ENCODE measurements at places on chromosomes 11 and 22.

GRCh38 chr11:102263379-102264003 lies 53.8 kb upstream of the BIRC3 start:
- DNase-seq: no peak

DNA sequence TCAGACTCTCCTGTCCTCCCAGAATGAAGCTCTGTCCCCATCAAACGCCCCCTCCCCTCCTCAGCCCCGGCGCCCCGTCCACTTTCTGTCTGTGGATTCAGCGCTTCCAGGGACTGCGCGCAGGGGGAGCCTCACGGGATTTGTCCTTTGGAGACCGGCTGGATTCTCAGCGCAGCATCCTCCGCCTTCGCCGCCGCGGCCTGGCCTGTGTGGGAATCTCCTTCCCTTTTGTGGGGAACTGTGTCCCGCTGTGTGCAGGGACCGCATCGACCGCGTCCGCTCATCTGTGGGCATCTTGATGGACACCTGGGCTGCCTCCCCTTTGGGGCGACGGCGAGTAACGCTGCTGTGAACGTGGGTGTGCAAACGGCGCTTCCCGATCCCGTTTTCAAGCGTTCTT lies 1.1 kb upstream of the SCT start:
- no peak for DNase-seq

- DNase-seq: no peak
Observed at GRCh38 chr22:24191381-24191841, 10.1 kb downstream of the SUSD2 start.

DNA sequence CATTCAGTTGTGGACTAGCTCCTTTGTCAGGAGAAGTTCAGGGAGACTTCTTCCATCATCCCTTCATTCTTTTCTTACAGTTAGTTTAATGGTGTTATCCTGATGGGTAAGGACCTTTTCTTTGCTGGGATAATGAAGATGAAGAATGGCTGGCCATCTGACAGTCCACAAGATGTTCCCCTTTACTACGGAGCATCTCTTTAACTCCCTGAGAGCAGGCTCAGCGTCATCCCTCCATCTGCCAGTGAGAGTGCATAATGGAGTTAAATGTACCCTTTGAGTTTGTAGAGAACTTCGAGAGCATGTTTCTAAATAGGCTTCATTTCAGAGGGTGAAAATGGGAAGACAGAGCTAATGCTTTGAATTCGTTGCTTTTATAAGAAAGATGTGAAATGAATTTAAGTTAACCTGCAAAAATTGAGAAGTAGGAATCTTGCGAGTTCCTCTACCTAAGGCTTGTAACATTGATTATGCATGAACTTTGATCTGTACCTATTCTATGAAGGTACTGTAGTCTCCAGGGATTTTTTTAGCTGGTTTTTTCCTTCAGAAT lies 1.7 kb downstream of the EP300 start:
- no peak for DNase-seq

DNA sequence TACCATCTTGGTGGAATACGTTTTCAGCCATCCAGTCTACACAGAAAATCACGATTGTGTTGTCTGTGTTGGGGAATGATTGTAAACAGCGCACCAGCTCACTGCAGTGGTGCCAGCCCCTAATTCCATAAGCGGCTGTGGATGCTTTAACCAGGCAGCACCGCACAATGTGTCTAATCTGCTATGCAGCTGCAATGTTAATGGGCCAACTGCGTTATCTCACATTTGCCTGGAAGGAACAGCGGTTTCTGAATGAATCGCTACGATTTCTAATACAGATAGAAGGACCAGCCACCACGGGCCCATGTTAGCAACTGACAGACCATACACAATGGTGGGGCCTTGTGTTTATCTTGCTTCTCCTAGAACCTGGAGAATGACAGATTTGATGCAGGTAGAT lies 384.5 kb upstream of the KIRREL3 start:
- DNase-seq: no peak

DNA sequence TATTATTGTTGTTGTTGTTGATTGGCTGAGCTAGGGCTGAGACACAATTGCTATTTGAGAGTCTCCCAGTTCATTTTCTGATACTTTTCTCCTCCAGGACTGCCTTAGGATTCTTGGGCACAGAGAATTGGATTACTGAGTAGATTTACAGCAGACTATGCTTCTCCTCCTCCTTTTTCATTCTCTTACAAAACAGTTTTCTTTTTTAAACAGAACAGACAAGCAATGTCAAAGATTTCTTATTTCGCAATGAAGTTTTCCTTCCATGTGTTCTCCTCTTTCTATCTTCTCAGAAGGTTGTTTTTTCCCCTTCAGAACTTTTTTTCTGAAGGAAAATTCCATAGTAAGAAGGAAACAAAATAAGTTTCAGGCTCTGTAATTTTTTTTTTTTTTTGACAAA lies 19.8 kb upstream of the TIMP3 start:
- no peak for DNase-seq

DNA sequence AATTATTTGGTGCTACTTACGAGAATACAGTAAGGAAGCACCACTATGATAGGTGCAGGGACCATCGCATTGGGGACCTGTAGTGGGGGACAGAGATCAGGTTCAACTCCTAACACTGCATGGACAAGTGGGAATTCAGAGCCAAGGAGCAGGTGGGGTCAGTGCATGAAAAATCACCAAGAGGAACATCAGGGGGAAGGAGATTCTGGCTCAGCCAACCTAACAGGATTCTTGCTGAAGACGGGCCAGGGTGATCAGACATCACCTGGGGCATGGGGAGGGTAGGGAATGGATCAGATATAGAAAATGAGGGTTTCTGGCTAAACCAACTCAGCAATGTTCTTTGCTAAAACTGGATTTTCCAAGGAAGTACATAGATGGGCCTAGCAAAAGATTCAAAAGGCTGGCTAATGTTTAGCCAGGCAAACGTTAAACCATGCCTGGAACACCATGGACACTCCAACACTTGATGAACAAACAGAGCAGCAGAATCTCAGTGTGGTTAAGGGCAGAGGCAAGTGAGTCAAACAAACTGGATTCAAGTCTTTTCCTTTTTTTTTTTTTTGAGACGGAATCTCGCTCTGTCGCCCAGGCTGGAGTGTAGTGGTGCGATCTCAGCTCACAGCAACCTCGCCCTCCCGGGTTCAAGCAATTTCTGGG lies 70.0 kb downstream of the MICAL3 start:
- DNase-seq: no peak

DNA sequence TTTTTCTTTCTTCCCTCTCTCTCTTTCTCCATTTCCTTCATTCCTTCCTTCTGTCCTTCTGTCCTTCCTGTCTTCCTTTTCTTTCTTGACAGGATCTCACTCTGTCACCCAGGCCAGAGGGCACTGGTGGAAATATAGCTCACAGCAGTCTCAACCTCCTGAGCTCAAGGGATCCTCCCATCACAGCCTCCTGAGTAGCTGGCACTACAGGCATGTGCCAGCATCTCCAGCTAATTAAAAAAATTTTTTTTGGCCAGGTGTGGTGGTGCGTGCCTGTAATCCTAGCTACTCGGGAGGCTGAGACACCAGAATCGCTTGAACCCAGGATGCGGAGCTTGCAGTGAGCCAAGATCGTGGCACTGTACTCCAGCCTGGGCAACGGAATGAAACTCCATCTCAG lies 4.8 kb upstream of the DUSP8 start:
- no peak for DNase-seq

GRCh38 chr11:73439002-73439843 lies 63.0 kb downstream of the RELT start:
- no peak for DNase-seq

DNA sequence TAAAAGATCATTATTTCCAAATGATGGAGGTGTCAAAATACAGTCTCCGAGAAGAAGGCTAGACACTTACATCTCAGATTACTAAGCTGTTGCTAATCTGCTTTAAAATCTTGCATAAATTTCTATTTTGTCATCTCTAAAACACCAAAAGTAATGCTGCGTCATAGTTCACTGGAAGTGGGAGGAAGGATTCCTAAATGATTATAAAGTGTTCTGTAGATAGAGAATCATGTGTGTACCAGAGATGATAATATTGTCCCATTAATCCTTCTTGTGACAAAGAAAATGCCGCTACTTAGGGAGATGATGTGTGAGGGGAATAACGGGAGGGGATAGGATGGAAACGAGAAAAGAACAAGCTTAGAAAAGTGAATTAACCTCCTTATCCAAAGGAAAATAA lies 268.6 kb downstream of the JRKL start:
- no peak for DNase-seq

DNA sequence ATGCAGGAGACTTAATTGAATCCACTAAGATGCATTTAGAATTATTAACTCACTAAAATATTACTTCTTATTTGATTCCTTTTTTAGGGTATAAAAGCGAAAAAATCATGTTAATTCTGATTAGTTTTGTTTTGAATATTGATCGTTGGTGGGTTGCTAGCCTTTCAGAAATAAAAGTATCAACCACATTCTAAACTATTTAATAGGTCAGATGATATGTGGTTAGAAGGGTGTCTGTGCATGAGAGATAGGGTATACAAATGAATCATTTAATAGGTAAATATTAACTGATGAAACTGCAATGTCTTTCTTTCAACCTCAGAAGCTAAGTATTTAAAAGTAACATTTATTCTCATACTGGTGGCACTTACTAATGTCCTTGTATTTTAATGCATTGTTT lies 515.1 kb downstream of the CNTN5 start:
- DNase-seq: no peak

DNA sequence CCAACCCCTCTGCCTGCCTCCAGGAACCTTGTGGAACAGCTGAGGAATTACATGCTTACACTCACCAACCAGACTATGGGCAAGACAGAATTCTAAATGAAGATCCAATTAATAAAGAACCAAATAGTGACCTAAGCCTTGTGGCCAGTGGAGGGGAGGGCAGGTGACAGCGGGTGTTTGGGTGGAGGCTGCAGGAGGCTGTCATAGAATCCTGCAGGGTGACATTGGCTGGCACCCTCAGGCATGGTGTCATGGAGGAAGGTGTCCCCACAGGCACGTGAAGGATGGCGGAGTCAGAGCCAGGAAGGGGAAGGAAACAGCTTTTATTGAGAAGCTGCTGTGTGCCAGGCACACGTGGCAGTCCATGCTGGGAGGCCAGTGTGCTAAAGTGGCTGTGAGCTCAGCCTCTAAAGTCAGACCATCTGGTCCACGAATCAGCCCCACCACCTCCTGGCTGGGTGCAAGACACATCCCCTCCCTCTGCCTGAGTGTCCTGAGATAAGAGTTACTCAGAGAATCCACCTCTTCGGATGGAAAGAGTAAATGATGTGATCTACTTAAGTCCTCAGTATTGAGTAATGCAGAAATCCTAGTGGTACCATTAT lies 8.7 kb downstream of the MYO18B start:
- no peak for DNase-seq

DNA sequence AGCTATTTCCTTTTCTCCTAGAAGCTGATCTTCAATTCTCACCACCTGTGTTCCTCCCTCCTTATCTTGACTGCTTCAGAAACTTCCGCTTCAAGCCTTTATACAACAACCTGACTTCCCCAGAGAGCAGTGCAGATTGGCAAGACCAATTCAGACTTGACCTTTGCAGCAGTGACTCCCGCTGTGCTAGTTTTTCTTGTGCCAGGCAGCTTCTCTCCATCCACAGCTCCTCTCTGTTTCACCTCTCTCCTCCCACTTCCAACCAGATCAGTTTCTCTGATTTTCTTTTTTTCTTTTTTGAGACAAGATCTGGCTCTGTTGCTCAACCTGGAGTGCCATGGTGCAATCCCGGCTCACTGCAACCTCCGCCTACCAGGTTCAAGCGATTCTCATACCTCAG lies 74.3 kb downstream of the GRAMD1B start:
- no peak for DNase-seq

- no peak for DNase-seq
Observed at GRCh38 chr22:25187469-25187868, 12.2 kb upstream of the CRYBB3 start.

GRCh38 chr11:64677441-64678023 lies 45.5 kb downstream of the NRXN2 start:
- DNase-seq: peak; percentile 77

- no peak for DNase-seq
Observed at GRCh38 chr22:36593215-36593614, 64.2 kb upstream of the EIF3D start.

DNA sequence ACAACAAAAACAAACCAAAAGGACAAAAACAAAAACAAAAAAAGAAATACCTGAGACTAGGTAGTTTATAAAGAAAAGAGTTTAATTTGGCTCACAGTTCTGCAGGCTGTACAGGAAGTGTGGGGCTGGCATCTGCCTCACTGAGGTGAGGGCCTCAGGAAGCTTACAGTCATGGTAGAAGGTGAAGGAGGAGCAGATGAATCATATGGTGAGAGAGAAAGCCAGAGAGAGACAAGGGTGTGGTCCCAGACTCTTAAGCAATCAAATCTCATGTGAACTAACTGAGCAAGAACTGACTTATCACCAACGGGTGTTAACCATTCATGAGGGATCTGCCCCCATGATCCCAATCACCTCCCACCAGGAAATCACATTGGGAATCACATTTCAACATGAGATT lies 58.8 kb upstream of the ZBED5 start:
- DNase-seq: no peak

DNA sequence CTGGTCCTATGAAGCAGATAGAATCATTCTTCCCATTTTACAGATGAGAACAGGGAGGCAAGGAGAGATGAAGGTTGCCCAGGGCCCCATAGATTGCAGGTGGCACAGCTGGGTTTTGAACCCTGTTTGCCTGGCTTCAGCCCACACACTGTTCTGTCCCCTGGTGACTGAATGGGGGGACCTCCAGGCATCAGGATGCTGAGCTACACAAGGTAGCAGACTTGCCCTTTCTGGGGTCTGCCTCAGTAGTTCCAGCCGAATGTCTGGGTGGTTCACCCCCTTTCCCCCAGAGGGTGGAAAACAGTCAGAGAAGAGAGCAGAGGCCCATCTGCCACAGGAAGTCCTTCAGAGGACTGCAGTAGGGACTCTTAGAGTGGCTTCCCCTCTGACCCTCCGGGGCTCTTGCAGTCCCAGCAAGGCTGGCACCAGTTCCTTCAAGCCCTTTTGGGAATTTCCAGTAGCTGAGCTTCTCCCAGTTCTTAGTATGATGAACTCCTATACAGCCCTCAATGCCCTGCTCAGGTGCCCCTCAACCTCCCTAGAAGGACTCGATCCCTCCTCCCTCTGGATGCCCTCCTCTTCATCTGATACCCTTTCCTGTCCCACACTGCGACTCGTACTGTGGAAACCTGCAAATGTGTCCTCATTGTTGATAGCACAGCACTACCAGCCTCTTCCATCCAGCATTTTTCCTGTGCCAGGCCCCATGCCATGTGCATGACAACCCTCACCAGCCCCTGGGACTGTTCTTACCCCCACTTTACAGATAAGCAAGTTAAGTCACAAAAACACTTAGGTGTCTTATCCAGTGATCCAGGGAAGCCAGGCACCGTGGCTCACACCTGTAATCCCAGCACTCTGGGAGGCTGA lies 82.8 kb downstream of the IGLL1 start:
- no peak for DNase-seq

- no peak for DNase-seq
Observed at GRCh38 chr11:59901306-59901705, 22.7 kb downstream of the OOSP3 start.

DNA sequence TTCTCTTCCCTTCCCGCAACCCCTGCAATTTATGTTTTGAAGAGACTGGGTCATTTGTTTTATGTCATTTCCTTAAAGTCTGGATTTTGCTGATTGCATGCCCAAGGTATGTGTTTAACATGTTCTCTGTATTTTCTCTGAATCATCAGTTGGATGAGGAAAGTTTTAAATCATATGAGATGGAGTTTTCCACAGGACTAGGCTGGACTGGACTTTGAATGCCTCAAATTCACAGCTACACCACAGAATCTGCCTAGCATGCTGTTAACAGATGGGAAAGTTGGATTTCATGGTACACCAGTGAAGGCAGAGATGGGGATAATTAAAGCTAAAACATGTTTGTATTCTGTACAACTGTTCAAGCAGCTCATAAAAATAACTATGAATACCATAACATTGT lies 62.6 kb downstream of the CWC15 start:
- DNase-seq: no peak

Measured in D721Med (cell line).